ENCODE measurements at places on chromosomes 2 and 18.

GRCh38 chr18:41758534-41758933 lies 196.5 kb upstream of the PIK3C3 start:
- DNase-seq = no peak

DNA sequence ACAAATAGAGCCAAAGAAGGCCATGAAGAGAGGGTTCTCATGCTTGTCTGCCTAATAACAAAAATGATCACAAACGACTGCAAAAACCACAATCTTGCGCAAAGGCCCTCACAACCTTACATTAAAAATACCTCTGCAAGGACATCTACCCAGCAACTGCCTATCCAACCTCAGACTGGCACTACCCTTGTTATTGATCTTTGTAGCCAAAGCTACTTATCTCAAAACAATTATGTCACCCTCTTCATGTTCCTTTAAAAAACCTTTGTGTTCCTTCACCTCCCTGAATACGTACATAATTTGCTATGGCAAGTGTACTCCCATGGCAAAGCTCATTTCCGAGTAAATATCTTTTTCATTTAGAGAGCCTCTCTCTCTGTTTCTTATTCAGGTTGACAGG lies 44.1 kb downstream of the TMEM163 start:
- DNase-seq = no peak

DNA sequence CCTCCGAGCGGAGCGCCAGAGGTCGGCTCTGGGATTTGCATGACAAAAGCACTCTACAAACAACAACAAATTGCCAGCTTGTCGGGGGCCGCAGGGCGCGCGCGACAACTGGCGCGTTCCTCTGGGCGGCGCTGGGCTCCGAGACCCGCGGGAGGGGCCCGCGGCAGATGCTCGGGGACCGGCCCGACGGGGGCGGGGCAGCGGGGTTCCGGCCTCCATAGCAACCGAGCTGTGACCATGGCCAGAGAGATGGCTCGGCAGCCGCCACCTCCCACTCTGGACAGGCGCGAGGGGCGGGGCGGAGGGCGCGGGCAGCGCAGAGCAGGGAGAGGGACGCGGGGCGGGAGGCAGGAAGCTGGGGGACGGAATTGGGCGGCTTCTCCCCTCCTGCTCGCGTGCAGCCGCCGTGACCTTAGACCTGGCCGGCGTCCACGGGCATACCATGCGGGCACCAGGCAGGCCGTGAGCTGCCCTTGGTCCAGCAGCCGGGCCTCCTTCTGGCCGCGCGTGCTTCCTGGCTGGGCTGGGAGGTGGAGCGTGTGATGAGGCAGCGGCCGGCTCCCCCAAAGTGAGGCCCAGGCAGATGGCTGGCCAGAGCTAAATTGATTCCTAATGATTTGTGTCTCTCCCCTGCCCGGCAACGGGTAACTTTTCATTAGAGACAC lies 171.5 kb downstream of the CELF4 start:
- DNase-seq = no peak

DNA sequence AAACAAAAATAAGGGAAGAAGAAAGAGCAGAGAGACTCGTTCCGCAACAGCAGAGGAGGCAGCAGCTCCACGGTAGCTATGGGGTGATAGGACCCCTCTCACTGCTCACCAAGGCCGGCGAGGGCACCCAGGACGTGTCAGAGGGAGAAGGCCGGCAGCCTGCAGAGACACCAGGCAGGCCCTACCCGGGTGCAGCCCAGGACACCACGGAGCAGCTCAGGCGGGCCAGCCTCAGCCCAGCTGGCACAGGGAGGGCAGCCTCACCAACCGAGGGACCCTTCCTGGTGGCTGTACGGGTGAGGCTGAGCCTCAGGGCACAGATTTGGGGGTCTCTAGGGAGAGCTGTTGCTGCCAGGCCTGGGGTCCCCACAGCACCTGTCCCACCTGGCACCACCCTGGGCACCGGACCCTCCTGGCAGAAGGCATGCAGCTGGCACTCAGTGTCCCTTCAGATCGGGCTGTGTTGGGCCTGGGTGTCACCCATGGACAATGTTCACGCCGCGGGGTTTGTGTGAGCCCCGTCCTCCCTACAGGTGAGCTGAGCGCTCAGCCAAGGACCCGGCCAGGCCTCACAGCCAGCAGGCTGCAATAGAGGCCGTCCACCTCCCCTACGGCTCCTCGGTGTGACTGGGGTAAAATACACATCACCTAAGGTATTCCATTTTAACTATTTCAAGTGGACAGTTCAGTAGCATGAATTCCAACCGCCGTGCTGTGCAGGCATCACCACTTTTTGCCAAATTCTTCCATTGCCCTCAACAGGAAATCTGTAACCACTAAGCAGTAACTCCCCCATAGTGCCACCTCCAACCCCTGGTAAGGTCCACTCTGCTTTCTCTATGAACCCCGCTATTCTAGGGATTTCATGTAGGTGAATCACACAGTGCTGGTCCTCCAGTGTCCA lies 21.6 kb downstream of the KCNG2 start:
- no peak for DNase-seq

- DNase-seq = no peak
These were observed 21.6 kb upstream of the SLC9A2 start for GRCh38 chr2:102597788-102598187.

DNA sequence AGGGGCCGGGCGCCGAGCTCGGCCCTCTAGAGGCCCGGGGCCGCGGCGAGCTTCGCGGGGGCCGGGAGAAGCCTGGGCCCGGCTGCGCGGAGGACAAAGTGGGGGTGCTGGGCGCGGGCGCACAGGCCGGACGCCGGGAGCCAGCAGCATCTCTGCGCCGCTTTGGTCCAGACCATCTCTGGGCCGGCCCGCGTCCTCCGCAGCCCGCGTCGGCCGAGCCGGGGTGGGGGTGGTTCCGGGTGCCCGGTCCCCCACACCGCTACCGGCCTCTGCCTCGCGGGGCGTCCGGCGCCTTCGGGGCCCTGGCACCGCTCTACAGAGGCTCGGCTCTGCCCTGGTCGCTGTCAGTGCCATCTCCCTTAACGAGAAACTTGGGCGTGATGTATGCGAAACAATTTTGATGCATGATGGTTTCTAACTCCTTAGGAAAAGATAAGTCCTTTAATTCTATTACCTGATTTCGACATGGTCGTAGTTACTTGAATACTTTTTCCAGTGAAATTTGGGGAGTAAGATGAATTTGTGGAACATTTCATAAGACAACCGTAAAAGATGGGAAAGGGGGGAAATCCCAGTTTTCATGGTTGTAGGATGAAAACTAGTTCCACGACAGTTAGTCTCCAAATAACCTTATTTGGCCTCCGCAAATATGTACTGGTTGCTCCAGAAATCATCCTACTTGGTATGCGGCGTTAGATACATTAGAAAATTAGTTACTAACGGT lies 562 bp downstream of the TWSG1 start:
- DNase-seq = peak; percentile 14

DNA sequence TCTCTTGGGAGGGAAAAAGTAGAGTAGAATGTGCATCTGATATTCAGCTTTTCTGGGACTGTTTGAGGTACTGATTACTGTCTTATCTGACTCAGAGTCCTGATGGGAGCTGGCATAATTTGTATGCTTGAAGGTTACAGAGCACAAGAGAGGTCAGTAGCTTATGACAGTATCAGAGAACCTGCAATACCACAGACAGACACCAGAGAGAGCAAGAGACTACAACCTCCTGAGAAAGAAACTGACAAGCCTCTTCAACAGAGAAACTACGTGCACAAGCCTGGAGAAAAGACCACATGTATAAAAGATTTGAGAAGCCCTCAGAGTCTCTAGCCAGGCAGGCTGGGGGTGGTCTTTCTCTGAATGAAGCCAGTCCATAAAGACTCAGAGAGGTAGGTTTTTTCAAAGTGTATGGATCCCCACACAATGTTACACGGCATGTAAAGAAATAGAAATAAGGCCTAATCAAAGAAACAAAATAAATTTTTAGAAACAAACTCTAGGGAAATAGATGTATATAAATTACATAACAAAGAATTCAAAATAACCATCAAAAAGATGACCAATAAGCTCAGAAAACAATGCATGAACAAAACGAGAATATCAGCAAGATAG lies 568.3 kb downstream of the LRRTM4 start:
- peak; percentile 1 for DNase-seq

DNA sequence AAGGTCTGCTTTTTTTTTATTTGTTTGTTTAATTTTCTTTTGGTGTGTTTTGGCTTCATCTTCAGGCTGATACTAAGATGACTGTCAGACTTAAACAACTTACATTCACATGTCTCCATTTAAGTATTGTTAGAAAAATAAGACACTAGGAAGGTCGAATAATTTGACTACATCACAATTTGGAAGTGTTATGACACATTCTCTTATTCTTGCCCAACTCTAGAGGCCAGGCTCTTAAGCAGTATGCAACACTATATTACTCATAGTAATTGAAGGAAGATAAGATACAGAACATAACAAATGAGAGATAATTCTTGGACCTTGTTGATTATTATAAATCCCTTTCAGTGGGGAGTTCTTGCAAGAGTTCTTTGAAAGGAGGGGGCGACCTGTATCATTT lies 295.3 kb upstream of the COL3A1 start:
- no peak for DNase-seq
